ENCODE measurements at places on chromosomes 7 and 10.

- DNase-seq: no peak
Measured at GRCh38 chr10:49781247-49781646, 19.1 kb upstream of the OGDHL start.

GRCh38 chr7:14596421-14596820, 306.1 kb downstream of the DGKB start:
- DNase-seq: no peak

GRCh38 chr7:4800487-4800886, 25.1 kb downstream of the AP5Z1 start:
- no peak for DNase-seq

GRCh38 chr7:154774303-154774969, 228.5 kb downstream of the PAXIP1 start:
- no peak for DNase-seq

DNA sequence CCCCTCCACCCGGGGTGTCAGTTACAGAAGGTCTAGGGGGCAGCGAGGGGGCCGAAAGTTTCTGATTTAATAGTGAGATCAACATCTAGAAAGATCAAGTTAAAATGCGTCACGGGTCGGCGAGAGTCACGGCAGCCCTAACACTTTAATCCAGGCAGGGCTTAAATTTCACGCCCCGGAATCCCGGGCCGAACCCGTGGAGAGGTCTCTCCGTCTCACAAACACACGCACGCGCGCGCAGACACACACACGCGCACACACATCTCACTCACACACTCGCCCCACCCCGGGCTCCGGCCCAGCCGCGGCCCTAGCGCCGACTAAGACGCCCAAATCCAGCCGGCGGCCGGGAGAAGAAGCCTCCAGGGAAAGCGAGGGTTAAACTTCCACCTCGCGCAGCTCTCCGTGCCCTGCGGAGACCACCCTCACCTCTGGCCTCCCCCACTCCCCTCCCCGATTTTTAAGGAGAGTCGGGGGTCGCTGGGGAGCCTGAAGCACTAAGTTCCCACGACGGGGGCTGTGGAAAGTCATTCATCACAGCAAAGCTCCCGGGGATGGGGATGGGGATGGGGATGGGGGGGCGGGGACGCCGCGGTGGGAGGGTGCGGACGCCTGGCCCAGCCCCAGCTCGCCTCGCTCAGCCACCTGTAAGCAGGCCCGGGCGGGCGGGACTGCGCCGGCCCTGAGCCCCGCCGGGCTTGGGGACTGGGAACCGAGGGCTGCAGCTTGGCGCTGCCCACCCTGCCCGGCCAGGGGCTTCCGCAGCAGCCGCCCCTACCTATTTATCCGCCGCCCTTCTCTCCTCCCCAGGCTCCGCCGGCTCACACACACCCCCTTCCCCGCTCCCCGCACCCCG, 1.6 kb downstream of the PDGFA start:
- DNase-seq: no peak

GRCh38 chr7:81234896-81235295, 316.0 kb upstream of the SEMA3C start:
- DNase-seq: no peak

DNA sequence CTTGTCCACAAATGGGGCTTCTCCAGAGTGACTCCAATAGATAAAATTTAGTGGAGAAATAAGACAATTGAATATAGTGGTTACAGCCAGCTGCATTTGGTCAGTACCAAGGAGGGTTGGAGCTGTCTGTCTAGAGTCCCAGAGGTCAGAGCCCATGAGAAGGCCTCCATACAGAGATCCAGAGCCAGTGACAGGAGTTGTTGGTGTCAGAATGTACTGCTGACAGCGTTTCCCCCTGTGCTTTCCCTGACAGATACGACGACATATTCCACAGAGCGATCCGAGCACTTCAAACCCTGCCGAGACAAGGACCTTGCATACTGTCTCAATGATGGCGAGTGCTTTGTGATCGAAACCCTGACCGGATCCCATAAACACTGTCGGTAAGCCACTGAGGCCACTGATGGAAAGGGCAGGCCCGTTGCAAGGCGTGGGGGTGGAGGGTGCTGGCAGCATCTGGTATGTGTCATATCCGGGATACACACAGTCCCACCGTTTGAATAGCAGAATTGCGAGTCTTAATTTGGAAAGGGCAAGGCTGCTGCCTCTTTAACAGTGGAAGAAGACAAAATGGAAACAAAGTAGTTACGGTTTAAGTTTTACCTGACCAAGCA, 483.6 kb downstream of the NRG3 start:
- DNase-seq: no peak

- DNase-seq: no peak
Measured at GRCh38 chr7:91201442-91202113, 62.7 kb upstream of the FZD1 start.

DNA sequence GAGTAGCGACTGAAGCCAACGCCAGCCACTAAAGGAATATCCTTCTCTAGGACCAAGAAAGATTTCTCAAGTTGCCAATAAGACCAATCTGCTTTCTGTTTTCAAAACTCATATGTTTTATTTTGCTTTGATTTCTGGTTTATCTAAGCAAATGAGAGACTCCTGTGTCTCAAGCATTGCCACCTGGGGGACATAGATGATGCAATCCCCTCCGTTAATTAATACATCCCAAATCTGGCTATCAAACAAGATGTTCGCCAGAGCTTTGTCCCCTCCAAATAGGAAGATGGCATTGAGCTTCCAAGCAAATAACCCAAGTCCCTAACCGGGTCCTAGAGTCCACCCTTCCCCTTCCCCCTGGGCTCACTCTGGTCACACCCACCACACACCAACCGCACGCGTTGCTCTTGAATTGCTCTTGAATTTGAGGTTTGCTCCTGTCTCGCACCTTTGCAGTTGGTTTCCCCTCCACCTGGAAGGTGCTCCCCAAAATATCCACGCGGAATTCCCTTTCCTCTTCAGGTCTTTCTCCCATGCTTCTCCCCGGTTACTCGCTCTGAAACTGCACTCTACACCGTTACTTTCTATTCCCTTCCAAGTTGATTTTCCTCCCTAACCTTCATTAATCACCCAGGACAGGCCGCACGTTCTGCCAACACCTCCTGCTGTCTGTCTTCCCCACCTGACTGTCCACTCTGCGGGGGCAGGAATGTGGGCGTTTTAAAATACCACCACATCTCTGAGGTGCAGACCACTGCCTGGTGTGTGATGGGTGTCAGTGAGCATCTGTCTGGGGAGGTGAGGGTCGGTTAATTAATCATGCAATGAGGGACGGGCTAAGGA, 64.1 kb upstream of the RNF32 start:
- DNase-seq: no peak

GRCh38 chr7:134535919-134536299, 8.5 kb downstream of the AKR1B10 start:
- DNase-seq: no peak

- no peak for DNase-seq
Measured at GRCh38 chr10:70892631-70893030, 4.3 kb upstream of the PCBD1 start.

DNA sequence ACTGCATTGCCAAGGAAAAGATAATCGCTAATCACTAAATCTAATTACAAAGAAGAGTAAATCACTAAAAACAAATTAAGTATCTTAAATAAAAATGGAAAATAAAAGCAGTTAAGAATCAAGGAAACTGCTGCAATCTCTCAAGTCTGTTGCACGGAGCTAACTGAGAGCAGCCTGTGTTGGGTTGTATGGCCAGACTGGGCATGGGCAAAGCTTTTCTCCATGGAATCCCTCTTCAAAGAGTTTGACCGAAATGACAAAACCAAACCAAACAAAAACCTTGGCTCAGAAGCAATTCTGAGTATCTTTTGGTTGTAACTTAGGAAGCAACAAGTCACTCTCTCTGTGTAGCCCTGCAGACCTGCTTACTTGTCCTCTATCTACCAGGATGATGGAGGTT, 78.8 kb downstream of the CELF2 start:
- DNase-seq: no peak

DNA sequence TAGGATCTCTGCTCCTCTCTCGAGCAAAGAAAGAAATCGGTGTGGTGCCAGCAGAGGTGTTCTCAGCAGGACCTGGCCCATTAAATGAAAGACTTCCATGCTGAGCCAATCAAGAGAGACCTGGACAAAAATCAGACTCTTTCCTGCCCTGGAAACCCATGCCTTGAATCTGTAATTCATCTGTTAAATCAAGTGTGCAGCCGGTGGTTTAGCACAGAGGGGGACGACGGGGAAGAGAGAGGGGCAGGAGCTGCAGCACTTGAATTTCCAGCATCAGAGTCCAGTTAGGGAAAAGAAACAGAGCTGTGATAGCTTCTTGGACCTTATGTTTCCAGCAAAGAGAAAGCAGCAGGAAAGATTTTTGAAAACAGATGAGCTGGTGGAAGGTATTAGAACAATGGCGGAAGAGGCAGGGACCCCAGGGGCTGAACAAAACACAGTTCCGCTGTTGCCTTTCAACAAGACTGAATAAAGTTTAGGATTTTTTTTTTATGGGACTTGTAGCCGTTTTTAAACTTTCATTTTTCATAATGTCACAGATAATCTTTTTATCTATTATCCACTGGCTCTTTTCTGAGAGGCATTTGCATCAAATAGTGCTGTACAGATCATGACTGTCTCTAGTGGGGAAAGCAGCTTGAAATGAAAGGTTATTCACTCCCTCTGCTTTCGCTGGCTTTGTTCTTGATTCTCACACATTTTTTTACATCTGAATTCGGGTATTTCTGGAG, 543.6 kb upstream of the GALNT17 start:
- DNase-seq: no peak

DNA sequence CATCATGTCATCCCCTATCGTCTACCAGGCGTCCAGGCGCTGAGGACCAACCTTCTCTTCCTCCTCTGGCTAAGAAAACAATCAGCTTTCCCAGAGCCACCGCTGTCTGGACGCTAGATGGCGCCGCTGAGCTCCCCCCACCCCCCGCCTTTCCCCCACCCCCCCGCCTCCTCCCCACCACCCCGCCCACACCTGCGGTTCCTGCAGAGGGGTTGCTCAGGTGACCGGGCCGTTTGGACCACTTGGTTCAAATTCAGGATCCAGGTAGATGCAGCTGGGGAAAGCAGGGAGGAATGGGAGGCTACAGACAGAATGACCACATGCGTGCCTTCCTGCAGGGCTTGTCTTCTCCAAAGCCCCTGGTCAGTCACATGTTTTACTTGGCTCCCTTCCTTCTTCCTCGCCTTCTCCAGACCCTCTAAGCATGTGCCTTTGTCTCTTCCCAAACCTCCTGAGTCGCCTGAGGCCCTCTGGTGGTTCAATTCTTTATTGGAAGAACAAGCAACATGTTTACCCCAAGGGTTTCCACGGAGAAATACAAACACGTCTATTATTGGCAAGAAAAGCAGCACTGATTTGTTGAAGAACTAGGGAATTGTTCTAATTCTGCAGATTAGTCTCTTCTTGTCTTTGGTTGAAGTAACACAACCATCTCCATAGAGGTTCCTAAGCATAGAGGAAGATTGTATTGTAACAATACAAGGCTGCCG, 24.7 kb downstream of the AOC1 start:
- DNase-seq: peak; percentile 74

GRCh38 chr10:18399158-18399557, 252.2 kb downstream of the NSUN6 start:
- no peak for DNase-seq

- no peak for DNase-seq
Measured at GRCh38 chr7:11224535-11224934, 250.9 kb downstream of the PHF14 start.

- DNase-seq: no peak
Measured at GRCh38 chr10:42781893-42782445, 626 bp upstream of the BMS1 start.

DNA sequence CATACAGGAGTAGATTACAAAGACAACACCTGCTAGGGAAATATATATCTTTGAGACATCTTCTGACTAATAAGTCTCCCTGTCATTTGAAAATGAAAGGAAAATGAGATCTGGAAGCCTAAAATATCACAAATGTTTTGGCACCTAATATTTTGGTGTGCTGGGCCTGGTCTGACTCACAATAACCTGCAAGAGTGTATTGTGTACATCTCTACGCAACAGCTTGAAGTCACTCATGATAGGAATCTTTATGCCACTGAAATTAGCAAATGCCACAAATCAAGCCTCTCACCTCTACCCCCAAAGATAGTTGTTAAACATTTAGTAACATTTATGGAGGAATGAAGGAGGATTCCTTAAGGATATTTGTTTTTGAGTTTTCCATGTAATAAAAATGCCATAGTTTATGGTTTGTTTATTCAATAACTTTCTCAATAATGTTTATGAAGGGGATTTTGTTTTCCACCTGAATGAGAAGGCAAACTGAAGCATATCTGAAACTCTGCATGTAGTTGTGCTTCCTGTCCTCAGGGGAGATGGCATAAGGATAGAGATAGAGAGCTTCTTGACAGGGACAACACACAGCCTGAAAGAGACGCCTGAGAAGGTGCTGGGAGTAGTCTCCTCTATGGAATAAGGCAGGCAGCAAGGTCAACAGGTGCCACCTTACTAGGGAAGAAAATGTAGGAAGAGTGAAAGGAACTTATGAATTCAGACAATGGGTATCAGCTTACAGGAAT, 197.4 kb downstream of the AHR start:
- no peak for DNase-seq

GRCh38 chr7:79778786-79779770, 325.6 kb upstream of the MAGI2 start:
- no peak for DNase-seq

DNA sequence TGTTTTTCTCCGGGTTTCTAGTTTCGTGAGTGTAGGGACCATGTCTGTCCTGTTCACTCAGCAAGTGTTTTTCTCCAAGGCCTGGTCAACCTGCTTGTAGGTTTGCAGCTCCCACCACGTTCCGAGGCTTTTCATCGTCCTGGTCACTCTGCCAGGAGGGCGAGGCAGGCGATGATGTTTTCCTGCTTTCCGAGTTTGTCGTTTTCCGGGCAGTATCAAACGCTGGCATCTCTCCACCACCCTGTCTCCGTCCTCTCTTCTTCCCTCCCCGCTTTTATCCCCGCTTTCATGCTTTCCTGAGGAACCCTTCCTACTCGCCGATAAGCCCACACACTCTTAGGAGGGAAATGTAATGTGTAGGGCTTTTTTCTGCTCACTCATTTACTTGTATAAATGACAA, 11.2 kb downstream of the IQCE start:
- no peak for DNase-seq

- no peak for DNase-seq
Measured at GRCh38 chr10:124629415-124629814, 114.8 kb downstream of the FAM53B start.

GRCh38 chr10:104117839-104118323, 4.1 kb upstream of the SFR1 start:
- peak; percentile 3 for DNase-seq

GRCh38 chr7:20343941-20344340, 13.2 kb downstream of the ITGB8 start:
- DNase-seq: no peak

GRCh38 chr10:131035779-131036178, 275.7 kb downstream of the TCERG1L start:
- no peak for DNase-seq

DNA sequence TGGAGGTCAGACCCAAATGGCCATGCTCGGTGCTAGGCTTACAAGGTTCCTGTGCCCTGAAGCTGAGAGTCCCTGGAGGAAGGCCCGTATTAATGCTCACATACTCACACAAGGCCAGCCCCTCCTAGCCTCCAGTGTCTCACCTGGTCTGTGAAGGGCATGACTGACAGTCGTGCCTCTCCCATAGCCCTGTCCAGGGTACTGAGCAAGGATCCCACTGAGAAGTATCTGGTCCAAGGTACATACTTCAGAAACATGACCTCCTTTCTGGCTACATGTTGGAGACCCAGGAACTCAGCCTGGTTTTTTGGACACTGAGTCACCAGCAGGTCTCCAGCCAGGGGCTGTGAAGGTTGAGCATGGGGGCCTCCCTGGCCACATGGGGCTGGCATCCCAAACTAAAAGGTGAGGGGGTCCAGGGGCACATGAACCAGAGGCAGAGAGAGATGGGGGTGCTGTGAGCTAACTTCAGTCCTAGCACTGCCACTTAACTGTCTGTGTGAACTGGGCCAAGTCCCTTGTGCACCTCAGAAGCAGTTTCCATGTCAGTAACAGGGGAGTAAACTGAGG, 17.6 kb upstream of the RASGEF1A start:
- no peak for DNase-seq
